ENCODE measurements at places on chromosomes 4 and X. TPM values are rescaled to one million over a fixed set of nuclear protein-coding genes. Genes with fewer than 3 reads are reported as not detected.
A peak's percentile ranks its signal among the peaks of the same experiment; 100 is the strongest.

Gene LRCH2
- 1.5 TPM for total RNA-seq

DNA sequence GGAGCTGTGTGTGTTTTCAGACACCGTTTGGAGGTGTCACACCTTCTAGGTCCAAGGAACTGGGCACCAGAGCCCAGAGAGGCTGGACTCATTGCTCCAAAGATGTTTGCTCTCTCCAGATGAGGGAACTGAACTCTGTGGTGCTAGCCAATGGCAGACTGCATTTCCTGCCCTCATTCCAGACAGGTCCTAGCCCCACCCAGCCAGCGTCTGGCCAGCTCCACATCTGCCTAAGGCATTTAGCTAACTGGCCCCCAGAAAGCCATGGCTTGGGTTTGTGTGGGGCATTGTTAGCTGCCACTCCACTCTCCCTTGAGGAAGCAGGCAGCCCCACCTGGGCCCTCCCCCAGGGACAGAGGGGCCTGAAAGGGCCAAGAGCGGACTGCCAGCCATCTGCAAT, 11.4 kb downstream of the FGD1 start:
- peak overlapping the region; percentile 71 for H3K27ac ChIP-seq
- no peaks in the 10 kb centered on the region for H3K4me1 ChIP-seq
- DNase-seq: peak; percentile 27
- no peak overlapping the region for H3K4me3 ChIP-seq

- H3K27me3 ChIP-seq: no peaks in the 10 kb centered on the region
- no peaks in the 10 kb centered on the region for H3K4me1 ChIP-seq
- H3K4me3 ChIP-seq: peak overlapping the region; percentile 71
- peaks cover 23% of the 10 kb centered on the region for H3K36me3 ChIP-seq
- DNase-seq: no peak
These were observed 1.0 kb downstream of the ARMCX1 start for GRCh38 chrX:101551380-101551767.

- H3K27me3 ChIP-seq: peaks cover 2% of the 10 kb centered on the region
- no peak overlapping the region for H3K4me3 ChIP-seq
- DNase-seq: no peak
- H3K27ac ChIP-seq: no peak overlapping the region
- H3K4me1 ChIP-seq: no peaks in the 10 kb centered on the region
- H3K36me3 ChIP-seq: no peaks in the 10 kb centered on the region
These were observed 57.2 kb upstream of the RAB9B start for GRCh38 chrX:103889216-103889615.

- H3K27ac ChIP-seq: no peak overlapping the region
- no peaks in the 10 kb centered on the region for H3K27me3 ChIP-seq
- no peaks in the 10 kb centered on the region for H3K36me3 ChIP-seq
- no peak for DNase-seq
- no peak overlapping the region for H3K4me3 ChIP-seq
These were observed 258.9 kb downstream of the TENM3 start for GRCh38 chr4:182502064-182502463.

All from heart right ventricle (tissue), 16 donors.